ENCODE measurements at places on chromosomes 7 and 10. TPM values are rescaled to one million over a fixed set of nuclear protein-coding genes. Genes with fewer than 3 reads are reported as not detected.
A peak's percentile ranks its signal among the peaks of the same experiment; 100 is the strongest.

PIK3CG gene
- 10.9 TPM for total RNA-seq

RNLS gene
- 4.0 TPM for total RNA-seq

MPP7 gene
- total RNA-seq, result 12.8 TPM

STEAP1B gene
- total RNA-seq, result not detected

CHN2 gene
- 0.69 TPM for total RNA-seq

HMX2 gene
- 0.31 TPM for total RNA-seq

C10orf67 gene
- 0.31 TPM for total RNA-seq

ERVW-1 gene
- total RNA-seq, result not detected

- H3K4me1 ChIP-seq, result peaks cover 64% of the 10 kb centered on the region
- H3K27me3 ChIP-seq, result no peaks in the 10 kb centered on the region
- peak overlapping the region; percentile 83 for H3K27ac ChIP-seq
- peaks cover 4% of the 10 kb centered on the region for H3K36me3 ChIP-seq
These were observed 2.9 kb downstream of the INPP5A start for GRCh38 chr10:132540456-132540855.

DNA sequence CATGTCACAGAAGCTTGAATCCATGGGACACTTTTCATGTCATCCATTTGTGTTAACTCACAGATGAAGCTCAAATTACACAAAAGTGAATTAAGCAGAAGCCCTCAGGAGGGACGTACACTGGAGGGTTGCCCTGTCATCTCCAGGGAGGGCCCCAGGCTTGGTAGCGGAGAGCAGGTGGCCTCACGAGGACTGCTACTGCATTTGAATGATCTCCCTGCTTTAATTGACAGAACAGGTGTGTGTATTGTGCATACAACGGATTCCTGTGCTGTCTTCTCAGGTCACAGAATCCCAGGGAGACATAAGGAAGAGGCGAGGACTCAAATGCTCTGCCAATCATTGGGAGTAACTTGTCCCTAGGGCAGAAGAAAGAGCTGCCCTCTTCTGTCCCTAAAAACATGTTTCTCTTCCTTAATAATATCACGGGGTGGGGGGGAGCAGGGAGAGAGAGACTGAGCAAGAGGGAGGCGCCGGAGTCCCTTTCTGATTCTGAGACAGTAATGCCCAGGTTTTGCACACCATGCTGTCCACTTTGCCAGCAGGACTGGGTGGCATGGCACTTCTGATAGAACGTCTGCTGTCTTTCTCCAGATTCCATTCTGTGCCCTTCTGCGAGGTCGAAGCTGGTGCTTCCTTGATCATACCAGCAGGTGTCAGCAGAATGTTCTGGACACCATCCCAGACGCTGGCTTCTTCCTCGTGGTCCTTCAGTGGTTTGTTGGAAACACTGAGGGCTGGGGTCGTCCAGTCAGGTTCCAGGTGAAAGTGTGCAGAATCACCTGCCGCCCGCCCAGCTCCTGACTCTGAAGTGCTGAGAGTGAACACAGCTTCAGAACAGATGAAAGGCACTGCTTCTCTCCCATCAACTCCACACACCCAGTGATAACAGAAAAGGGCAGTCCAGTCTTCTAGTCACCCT is 26.2 kb upstream of the RASGEF1A start:
- DNase-seq, result peak; percentile 68
- no peak overlapping the region for H3K4me3 ChIP-seq
- peak overlapping the region; percentile 49 for H3K27ac ChIP-seq
- H3K36me3 ChIP-seq, result no peaks in the 10 kb centered on the region
- H3K27me3 ChIP-seq, result no peaks in the 10 kb centered on the region
- peaks cover 50% of the 10 kb centered on the region for H3K4me1 ChIP-seq

DNA sequence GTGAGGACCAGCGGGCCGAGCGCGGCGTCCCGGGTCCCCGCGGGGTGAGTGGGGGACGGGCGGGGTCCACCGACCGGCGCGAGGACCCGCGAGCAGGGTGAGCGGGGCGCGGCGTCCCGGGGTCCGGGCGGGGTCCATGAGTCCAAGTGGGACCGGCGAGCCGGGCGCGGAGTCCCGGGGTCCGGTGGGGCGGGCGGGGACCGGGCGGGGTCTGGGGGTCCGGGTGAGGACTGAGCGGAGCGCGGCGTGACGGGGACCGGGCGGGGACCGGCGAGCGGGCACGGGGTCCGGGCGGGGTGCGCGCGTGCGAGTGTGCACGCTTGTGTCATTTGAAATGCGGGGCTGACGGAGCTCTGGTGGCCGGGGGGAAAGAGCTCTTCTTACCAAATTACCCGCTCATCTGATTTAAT is 765 bp downstream of the CELF2 start:
- peaks cover 22% of the 10 kb centered on the region for H3K4me1 ChIP-seq
- no peaks in the 10 kb centered on the region for H3K36me3 ChIP-seq
- H3K27me3 ChIP-seq, result peaks cover 69% of the 10 kb centered on the region
- H3K4me3 ChIP-seq, result peak overlapping the region; percentile 73
- H3K27ac ChIP-seq, result no peak overlapping the region

DNA sequence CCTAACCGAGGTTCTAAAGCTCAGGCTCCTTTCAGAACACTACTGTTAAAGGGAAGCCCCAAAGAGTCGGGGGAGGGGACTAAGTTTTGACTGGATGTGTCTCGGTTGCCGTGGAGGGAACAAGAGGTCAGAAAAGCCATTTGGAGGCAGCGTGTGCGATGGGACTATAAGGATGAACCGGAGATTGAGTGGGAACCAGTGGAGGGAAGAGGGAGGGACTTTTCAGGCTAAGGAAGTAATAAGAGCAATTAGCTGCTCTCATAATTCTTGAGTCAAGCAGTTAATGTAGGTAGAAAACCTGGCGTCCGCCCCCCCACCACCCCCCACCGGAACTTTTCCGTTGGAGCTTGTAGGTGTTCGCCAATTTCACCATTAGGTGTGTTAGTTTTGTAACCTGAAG is 491 bp upstream of the AKAP9 start:
- H3K4me3 ChIP-seq, result peak overlapping the region; percentile 92
- peaks cover 31% of the 10 kb centered on the region for H3K4me1 ChIP-seq
- H3K27me3 ChIP-seq, result peaks cover 1% of the 10 kb centered on the region
- H3K36me3 ChIP-seq, result peaks cover 2% of the 10 kb centered on the region

DNA sequence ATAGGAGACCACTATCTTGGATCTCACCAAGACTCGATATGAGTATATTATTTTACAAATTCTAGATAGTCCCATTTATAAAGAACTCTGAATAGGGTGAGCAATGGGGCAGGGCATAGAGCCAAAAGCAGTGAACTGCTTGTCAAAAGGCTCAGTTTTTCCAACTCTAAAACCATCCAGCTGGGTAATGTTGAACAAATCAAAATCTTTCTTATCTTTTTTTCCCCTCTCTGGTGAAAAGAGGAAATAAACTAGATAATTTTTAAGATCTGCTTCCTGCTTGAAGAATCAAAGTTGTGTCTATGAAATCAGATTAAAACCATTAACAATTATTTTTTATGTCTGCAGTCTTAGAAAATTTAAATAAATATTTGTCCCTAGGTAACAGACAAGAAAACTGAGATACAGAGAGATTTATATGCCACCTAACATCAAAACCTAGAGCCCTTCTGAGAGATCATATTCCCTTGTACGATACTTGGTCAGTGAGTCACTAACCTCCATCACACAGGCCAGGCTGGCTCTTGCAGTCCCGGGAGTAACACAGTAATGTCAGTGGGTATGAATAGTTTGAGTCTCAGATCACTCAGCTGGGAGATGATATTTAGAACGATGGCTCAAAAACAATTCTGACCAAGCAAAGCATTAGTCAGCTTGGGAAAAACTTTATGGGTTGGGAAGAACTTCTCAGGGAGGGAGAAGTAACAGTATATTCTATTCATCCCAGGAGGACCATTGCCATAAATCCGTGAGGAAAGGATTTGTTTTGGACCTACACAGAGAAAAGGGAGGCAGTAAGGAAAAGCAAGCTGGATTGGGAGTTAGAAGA is 178.8 kb downstream of the REEP3 start:
- no peak overlapping the region for H3K27ac ChIP-seq
- peaks cover 8% of the 10 kb centered on the region for H3K4me1 ChIP-seq
- peak; percentile 60 for DNase-seq
- H3K27me3 ChIP-seq, result no peaks in the 10 kb centered on the region
- no peaks in the 10 kb centered on the region for H3K36me3 ChIP-seq
- no peak overlapping the region for H3K4me3 ChIP-seq

DNA sequence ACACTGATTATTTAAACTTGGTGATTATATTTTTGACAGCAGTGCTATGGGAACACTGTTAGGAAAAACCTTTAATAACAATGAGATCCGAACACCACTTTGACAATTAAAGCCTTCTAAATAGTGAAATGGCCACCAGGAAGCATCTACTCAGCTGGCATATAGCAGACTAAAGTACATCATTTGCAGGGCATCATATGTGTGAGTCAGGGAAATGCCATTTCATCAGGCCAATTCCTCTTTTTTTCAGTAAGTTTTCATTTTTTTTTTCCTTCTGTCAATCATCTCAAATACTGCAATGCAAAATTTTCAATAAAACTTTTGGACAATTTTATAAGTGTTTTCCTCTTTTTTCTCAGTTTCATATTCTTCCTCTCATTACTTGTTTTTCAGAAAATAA is 521.4 kb upstream of the SEMA3D start:
- no peak for DNase-seq
- H3K4me3 ChIP-seq, result no peak overlapping the region
- no peaks in the 10 kb centered on the region for H3K4me1 ChIP-seq
- H3K27me3 ChIP-seq, result no peaks in the 10 kb centered on the region

GRCh38 chr10:62996516-62996915 is 136.6 kb upstream of the NRBF2 start:
- peaks cover 41% of the 10 kb centered on the region for H3K4me1 ChIP-seq
- H3K27ac ChIP-seq, result no peak overlapping the region
- H3K36me3 ChIP-seq, result no peaks in the 10 kb centered on the region
- no peak for DNase-seq
- no peak overlapping the region for H3K4me3 ChIP-seq
- peaks cover 15% of the 10 kb centered on the region for H3K27me3 ChIP-seq

DNA sequence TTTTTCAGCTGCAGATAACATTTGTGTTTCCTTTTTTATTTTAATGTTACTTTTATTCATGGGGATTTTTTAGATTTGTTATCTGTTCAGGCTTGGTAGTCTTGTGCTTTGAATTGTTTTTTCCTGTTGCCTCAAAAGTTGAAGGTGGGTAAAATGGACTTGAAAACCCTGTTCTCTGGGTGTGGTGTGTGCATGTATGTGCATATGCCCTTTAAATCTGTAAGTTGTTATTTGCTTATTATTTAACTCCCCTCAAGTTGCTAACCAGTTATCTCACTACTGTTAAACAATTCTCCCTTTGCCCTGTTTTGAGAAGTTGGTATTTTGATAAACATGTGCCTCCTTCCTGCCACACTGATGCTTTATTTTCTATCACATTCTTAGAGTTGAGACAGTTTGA is 30.6 kb downstream of the TSPAN14 start:
- no peak for DNase-seq
- H3K4me3 ChIP-seq, result peak overlapping the region; percentile 40
- H3K27me3 ChIP-seq, result no peaks in the 10 kb centered on the region
- H3K27ac ChIP-seq, result peak overlapping the region; percentile 89
- peaks cover 87% of the 10 kb centered on the region for H3K4me1 ChIP-seq
- peaks cover 20% of the 10 kb centered on the region for H3K36me3 ChIP-seq

DNA sequence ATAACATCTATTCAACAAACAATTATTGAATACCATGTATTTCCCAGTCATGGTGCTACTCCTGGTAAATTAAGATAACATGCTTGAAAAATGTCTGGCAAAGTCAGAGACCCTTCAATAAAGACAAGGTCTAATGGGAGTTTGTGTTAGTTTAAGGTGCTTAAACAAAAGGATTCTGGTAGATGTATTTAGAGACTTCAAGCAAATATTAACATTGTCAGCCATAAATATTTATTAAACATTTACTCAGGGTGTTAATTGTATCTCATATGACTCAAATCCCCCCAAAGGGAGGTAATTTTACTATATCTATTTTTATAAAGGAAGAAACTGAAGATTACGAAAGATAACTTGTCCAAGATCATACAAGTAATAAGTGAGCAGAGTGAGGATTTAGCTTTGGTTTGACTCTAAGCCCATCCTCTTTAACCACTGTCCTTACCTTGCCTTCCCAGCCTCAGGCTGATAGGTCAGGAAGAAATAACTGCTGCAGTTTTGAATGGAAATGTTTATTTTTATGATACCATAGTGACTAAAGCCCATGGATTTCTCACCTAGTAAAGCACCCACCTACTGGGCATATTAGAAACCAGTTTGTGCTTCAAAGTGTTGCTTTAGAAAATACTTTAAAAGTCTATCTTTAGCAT is 215.4 kb downstream of the COBL start:
- no peak overlapping the region for H3K4me3 ChIP-seq
- no peaks in the 10 kb centered on the region for H3K4me1 ChIP-seq
- no peaks in the 10 kb centered on the region for H3K27me3 ChIP-seq

GRCh38 chr7:17988858-17989257 is 38.8 kb downstream of the PRPS1L1 start:
- peaks cover 7% of the 10 kb centered on the region for H3K27me3 ChIP-seq
- H3K4me1 ChIP-seq, result peaks cover 4% of the 10 kb centered on the region
- H3K36me3 ChIP-seq, result no peaks in the 10 kb centered on the region
- no peak overlapping the region for H3K4me3 ChIP-seq

DNA sequence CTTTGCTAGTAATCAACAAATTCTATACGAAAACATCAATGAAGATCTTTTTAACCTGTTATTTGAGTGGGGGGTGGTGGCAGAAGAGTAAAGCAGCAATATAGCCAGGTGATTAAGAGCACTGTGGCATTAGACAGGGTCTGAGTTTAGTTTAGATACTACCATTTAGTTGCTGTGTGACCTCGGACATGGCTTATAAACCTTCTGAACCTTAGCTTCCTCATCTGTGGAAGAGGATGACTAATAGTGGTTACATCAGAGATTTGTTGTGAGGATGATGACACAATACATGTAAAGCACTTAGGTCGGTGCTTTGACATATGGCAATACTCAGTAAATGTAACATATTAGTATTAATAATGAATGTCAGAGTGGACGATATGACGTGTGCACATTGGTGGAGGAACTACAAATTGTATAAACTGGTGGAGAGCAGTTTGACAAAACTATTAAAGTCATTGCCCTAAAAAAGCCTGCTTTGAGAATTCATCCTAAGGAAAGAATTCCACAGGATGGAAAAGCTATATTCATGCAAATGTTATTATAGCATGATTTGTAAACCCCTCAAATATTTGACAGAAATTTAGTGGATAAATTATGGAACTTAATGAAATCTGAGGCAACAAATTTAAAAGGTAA is 24.3 kb downstream of the SPAG6 start:
- no peaks in the 10 kb centered on the region for H3K36me3 ChIP-seq
- H3K27me3 ChIP-seq, result peaks cover 4% of the 10 kb centered on the region
- no peak overlapping the region for H3K4me3 ChIP-seq
- peaks cover 19% of the 10 kb centered on the region for H3K4me1 ChIP-seq

- no peaks in the 10 kb centered on the region for H3K36me3 ChIP-seq
- no peak overlapping the region for H3K27ac ChIP-seq
- H3K4me3 ChIP-seq, result no peak overlapping the region
- H3K27me3 ChIP-seq, result no peaks in the 10 kb centered on the region
- no peak for DNase-seq
These were observed 136.4 kb downstream of the CDC14C start for GRCh38 chr7:49060743-49061142.

GRCh38 chr10:124529661-124530214 is 68.1 kb downstream of the LHPP start:
- no peak overlapping the region for H3K27ac ChIP-seq
- peaks cover 6% of the 10 kb centered on the region for H3K4me1 ChIP-seq
- no peak overlapping the region for H3K4me3 ChIP-seq
- no peaks in the 10 kb centered on the region for H3K27me3 ChIP-seq
